ENCODE measurements at places on chromosomes 1 and 21. TPM values are rescaled to one million over a fixed set of nuclear protein-coding genes. Genes with fewer than 3 reads are reported as not detected.

Gene ZBTB8B
- under 0.01 TPM for total RNA-seq

Gene ITGB3BP
- total RNA-seq: 61.9 TPM

Gene ADAM30
- total RNA-seq: not detected

Gene ASTN1
- total RNA-seq: not detected

Gene CELA3B
- total RNA-seq: not detected

Gene TRPM2
- total RNA-seq: not detected

Gene KCNJ10
- not detected for total RNA-seq

Gene MRPS6
- 19.3 TPM for total RNA-seq

Gene KRTAP22-1
- not detected for total RNA-seq

Gene CDC7
- 15.6 TPM for total RNA-seq

Gene SPRR5
- not detected for total RNA-seq

Gene KDF1
- total RNA-seq: not detected

Gene LCE2C
- not detected for total RNA-seq

Data from melanocyte of skin (primary cell).